Ureter (tissue), 1 donor: ENCODE measurements at places on chromosomes 5 and 9. TPM values are rescaled to one million over a fixed set of nuclear protein-coding genes. Genes with fewer than 3 reads are reported as not detected.

The DCAF12 gene
- total RNA-seq, result 31.6 TPM

The ACOT12 gene
- not detected for total RNA-seq

The IGFBPL1 gene
- total RNA-seq, result not detected

The STPG3 gene
- not detected for total RNA-seq

DNA sequence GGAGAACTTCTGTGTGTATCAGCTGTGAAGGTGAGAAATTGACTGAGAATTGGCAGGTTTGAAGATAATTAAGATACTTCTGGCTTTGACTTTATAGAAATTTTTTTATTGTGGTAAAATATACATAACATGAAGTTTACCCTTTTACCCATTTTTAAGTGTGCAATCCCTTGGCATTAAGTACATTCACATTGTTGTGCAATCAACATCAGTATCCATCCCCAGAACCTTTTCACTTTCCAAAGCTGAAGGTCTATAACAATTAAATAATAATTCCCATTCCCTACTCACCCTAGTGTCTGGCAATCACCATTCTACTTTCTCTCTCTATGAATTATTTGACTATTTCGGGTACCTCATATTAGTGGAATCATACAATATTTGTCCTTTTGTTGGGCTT lies 69.9 kb downstream of the ACTBL2 start:
- DNase-seq, result no peak

- DNase-seq, result no peak
Observed at GRCh38 chr9:109771087-109771486, 8.9 kb upstream of the PALM2AKAP2 start.

GRCh38 chr9:114149765-114150340 lies 5.5 kb upstream of the COL27A1 start:
- no peak for DNase-seq

DNA sequence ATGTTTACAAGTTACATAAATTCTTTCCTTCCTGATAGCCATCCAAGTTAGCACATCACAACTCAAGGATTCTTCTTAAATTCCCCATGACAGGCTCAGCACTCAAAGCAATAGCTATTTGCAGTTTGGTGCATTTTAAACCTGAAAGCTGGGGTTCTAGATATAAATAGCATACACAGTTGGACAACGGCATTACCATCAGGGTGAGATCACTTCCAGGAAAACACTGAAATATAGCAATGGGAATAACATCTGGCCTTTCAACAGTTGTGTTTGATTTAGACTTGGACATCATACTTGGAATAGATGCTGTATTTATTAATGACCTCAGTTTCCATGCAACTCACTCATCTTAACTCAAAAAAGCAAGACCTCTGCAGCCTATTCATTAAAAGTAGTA lies 24.7 kb upstream of the LECT2 start:
- DNase-seq, result no peak

DNA sequence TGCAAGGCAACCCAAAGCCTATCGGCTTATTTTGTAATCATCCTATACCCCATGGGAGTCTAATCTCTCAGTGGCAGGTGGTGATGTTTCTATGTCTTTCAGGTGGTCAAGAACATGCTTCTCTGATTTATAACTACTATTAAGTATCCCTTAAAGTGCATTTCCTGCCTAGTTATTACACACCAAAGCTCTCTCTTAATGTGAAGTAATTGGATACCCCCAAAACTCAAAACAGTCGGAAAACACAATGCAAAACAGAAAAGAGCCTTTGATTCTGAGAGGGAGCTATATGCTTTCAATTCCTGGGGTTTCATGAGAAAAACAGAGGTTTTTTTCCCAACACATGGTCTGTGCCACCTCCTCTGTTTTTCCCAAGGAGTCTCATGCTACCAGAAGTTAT lies 416.4 kb downstream of the CSNK1G3 start:
- DNase-seq, result no peak
